ENCODE measurements at places on chromosomes 13 and 19. TPM values are rescaled to one million over a fixed set of nuclear protein-coding genes. Genes with fewer than 3 reads are reported as not detected.

DNA sequence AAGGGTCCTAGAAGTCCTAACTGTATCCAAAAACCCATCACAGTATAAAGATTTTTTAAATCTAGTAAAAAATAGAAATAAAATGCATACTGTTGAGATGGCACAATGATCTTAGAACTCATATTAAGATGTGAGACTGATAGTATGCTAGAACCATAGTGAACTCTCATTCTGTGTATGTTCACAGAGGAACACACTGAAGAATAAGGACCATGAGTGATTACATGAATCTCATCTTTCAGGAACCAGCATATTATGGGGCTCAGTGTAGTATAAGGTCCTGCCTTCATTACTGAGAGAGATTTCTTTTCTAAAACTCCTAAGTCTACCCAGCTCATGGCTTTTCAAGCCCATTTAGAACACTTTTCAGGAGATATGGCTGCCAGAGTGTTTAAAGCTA lies 59.8 kb upstream of the RFC3 start:
- DNase-seq: no peak

- no peak for DNase-seq
Measured at GRCh38 chr13:65642301-65642700, 1587.8 kb downstream of the PCDH9 start.

DNA sequence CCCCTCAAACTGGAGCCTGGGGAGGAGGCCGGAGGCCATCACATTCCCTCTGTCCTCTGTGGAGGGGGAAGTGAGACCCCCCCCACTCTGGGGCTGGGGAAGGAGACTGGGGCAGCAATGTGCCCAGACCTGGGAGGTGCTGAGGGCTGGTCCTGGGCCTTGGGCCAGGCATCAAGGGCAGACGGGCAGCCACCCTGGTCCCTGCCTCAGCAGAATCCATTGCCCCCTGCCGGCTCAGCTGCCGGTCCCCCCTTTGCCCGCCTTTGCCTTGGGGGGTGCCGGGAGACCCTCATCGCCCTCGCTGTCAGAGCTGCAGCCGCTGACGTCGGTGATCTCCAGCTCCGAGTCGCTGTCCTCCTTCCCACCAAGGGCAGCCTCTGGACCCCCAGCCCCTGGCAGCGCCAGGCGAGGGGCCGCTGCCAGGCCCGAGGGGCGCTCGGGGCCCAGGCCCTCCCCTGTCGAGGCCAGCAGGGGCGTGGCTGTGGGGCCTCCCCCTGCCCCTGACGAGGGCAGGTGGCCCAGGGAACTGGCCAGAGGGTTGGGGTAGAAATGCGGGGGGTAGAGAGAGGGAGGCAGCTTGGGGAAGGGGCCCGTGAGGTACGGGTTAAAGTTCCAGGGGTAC lies 20.1 kb downstream of the ERFL start:
- DNase-seq: no peak

Gene GSK3A
- total RNA-seq: 24.2 TPM
